ENCODE measurements at places on chromosomes 1 and 21.

DNA sequence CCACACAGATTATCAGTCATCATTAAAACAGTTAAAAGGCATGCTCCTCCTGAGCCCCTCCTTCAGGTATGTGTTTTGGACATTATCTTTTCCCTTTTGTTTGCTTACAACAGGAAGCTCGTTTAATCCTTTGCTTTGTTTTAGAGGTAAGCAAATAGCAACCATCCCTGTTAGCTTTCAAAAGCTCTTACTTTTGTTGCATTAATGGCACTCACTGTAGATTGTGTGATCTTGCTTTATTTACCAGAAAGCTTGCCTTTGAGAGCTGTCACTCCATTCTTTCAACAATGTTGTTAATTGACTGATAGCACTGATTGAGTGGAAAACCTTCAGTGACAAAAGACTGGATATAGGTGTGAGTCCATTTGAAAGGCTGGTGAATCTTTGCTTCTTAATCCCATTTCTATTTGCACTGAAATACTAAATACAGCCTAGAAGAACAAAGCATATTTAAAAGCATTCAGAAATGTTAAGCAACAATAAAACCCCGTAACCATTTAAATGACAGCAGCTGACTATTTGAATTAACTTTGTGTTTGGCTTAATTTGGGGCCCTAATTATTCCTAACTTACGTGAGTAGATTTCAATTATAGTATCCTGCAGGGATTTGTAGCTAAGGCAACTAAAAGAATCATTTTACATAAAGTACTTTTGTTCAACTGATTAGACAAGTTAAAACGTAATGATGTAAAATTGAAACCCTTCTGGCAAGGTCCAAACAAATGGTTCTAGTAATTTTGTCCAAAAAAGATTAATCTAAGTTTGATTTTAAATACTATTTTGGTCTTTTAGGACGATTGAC, 48.3 kb downstream of the ADGRL2 start:
- no peak for DNase-seq

GRCh38 chr1:15353839-15354579, 55.7 kb upstream of the EFHD2 start:
- no peak for DNase-seq

- no peak for DNase-seq
Measured at GRCh38 chr21:27649323-27649722, 682.4 kb upstream of the ADAMTS5 start.

DNA sequence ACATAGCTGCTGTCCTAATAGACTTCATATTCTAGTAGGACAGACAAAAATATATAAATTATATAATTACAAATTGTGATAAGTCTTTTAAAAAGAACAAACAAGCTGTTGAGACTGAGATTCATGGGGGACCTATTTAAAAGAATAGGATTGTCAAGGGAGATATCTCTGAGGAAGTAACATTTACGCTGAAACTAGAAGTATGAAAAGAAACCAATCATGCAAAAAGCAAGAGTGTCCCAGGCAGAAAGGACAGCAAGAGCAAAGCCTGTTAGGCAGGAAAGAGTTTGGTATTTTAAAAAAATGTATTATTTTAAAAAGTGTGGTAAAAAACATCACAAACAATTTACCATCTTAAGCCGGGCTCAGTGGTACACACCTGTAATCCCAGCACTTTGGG, 9.1 kb upstream of the METTL13 start:
- DNase-seq, result no peak

DNA sequence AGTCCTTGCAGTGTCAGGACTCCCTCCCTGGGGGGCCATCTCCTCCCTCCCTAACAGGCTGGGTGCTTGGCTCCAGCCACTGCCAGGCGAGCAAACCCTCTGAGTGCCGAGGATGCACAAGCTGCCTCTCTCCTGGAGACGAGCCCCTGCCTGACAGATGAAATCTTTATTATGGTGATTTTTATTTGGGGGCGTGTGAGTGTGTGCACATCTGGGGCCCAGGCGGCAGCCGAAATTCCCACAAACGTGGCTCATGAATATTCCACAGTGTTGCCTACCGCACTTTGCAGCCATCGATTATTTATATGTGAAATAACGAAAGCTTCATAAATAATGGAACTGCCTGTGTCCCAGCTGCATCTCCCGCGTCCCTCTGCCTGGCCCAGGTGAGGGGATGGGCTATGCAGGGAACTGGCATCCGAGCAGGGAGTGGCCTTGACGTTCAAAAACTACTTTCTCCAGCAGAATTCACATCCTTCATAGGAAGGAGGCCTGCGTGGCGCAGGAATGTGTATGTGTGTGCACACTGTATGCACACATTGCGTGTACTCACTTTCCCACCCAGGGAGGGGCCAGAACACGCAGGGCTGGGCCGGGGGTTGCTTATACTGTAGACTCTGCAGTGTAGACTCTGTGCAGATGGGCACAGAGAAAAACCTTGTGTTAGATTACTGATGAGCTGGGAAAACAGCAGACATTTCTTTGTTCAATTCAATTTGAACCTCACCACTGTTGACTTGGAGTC, 73.1 kb downstream of the UBIAD1 start:
- DNase-seq, result no peak

- no peak for DNase-seq
Measured at GRCh38 chr1:230549625-230550024, 92.7 kb upstream of the COG2 start.

DNA sequence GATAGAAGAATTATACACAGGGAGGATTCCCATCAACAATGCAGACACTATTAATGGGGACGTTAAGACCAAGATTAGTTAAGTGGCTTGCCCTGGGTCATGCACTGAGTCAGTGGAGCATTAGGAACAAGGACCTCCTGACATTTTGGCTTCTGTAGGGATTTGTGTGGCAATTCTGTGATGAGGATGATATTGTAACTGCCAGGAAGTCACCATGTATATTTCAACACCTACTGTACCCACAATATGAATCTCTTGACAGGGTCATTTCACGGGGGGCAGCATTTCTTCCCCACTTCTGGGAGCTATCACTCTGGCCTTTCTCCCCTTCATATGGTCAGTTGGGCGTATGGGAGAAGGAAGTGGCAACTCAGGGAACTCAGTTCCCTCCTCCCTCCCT, 134.9 kb downstream of the RUNX1 start:
- DNase-seq, result no peak
